Mesothelial cell of epicardium (in vitro differentiated cells): ENCODE measurements at places on chromosomes 4 and X. TPM values are rescaled to one million over a fixed set of nuclear protein-coding genes. Genes with fewer than 3 reads are reported as not detected.

DNA sequence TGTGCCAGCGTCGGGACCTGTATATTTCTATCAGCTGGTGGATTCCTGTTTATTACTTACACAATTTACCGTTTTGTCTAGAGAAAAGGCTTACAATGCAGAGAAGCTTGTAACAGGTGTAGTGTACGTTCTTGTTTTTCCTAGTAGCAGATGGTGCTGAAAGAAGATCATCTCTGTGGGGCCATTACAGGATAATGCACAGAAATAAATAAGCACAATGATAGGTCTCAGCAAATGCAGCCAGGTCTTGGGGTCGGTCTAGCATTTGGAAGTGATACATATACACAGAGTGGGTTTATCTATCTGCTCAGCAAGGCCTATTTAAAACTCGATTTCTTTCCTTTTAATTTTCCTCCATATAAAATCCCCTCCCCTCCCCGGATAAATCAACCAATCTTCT is 180.9 kb upstream of the LCORL start:
- H3K27me3 ChIP-seq: peaks cover 6% of the 10 kb centered on the region
- H3K36me3 ChIP-seq: no peaks in the 10 kb centered on the region
- no peaks in the 10 kb centered on the region for H3K4me1 ChIP-seq

DNA sequence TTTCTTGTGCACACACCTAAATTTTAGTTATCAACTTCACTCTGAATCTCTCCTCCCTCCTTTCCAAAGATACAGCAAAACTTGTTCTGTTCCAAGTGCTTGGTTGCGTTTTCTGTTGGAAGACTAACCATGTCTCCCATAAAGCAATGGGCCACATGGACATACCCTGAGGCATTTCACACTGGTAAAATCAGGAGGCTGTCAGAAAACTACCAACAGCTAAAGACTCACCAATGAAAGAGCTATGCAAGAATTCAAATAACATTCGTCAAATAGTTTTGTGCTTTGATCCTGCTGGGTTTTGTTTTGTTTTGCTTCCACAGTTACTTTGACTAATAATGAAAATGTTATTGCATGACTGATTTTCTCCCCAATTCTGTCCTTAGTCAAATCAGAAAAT is 46.0 kb downstream of the PHEX start:
- no peaks in the 10 kb centered on the region for H3K36me3 ChIP-seq
- no peak overlapping the region for H3K4me3 ChIP-seq
- no peaks in the 10 kb centered on the region for H3K27me3 ChIP-seq
- no peak overlapping the region for H3K27ac ChIP-seq
- DNase-seq: no peak
- peaks cover 9% of the 10 kb centered on the region for H3K4me1 ChIP-seq

DNA sequence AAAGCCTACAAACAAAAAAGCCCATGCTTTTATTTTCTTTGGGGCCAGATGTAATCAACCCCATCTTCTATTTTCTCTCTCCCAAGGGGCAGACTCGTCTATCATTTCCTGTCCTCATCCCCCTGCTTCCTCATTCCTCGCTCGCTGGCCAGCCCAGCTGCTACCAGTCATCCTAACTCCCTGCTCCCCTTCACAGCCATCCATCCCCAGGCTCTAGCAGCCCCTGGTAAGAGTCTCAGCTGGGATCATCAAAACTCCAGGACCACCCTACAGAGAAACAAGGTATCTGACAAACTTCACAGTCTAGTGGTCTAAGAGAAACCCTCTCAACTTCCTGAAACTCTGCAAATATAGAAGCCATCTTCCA is 23.6 kb downstream of the SH3KBP1 start:
- DNase-seq: no peak
- no peaks in the 10 kb centered on the region for H3K27me3 ChIP-seq
- peak overlapping the region; percentile 89 for H3K27ac ChIP-seq
- H3K4me1 ChIP-seq: peaks cover 35% of the 10 kb centered on the region
- no peak overlapping the region for H3K4me3 ChIP-seq

GRCh38 chrX:15838017-15838416 is 16.6 kb downstream of the AP1S2 start:
- no peaks in the 10 kb centered on the region for H3K27me3 ChIP-seq
- peaks cover 4% of the 10 kb centered on the region for H3K4me1 ChIP-seq
- no peak for DNase-seq

GRCh38 chr4:165678236-165678935 is 194.7 kb upstream of the TLL1 start:
- no peaks in the 10 kb centered on the region for H3K27me3 ChIP-seq
- no peaks in the 10 kb centered on the region for H3K36me3 ChIP-seq
- no peaks in the 10 kb centered on the region for H3K4me1 ChIP-seq
- DNase-seq: no peak

- peak overlapping the region; percentile 76 for H3K27ac ChIP-seq
- H3K4me3 ChIP-seq: peak overlapping the region; percentile 16
- peaks cover 16% of the 10 kb centered on the region for H3K4me1 ChIP-seq
- no peak for DNase-seq
- no peaks in the 10 kb centered on the region for H3K36me3 ChIP-seq
These were observed 129.0 kb downstream of the PLS3 start for GRCh38 chrX:115689931-115690330.

Gene TLR10
- total RNA-seq: not detected in 3 replicates

Gene OTUD6A
- total RNA-seq: not detected in 3 replicates

Gene TMEM154
- total RNA-seq: 0.75 to 1.2 TPM (median 0.98 TPM) in 3 replicates

Gene AVPR2
- total RNA-seq: not detected in 3 replicates

- peaks cover 7% of the 10 kb centered on the region for H3K4me1 ChIP-seq
- H3K36me3 ChIP-seq: peaks cover 3% of the 10 kb centered on the region
- no peak for DNase-seq
- H3K27ac ChIP-seq: no peak overlapping the region
These were observed 294.4 kb upstream of the FAT4 start for GRCh38 chr4:125020089-125021034.

GRCh38 chr4:74364652-74365491 is at the start of gene EREG:
EREG (plus strand) TSS chr4:74365145; CDS start chr4:74365309, 164 bp downstream.
- peaks cover 49% of the 10 kb centered on the region for H3K27me3 ChIP-seq
- DNase-seq: peak; percentile 31
- H3K4me3 ChIP-seq: peak within 1 kb of the TSS; percentile 63
- peaks cover 21% of the 10 kb centered on the region for H3K4me1 ChIP-seq
- H3K36me3 ChIP-seq: no peaks in the 10 kb centered on the region

Gene FAT4
- 58.5 to 61.1 TPM (median 60.2 TPM) in 3 replicates for total RNA-seq

Gene MID2
- total RNA-seq: 8.8 to 10.1 TPM (median 9.4 TPM) in 3 replicates

GRCh38 chrX:9456250-9457074 is 8.4 kb upstream of the TBL1X start:
- H3K4me1 ChIP-seq: peaks cover 8% of the 10 kb centered on the region
- no peak overlapping the region for H3K27ac ChIP-seq
- no peak overlapping the region for H3K4me3 ChIP-seq
- no peaks in the 10 kb centered on the region for H3K27me3 ChIP-seq
- no peaks in the 10 kb centered on the region for H3K36me3 ChIP-seq

DNA sequence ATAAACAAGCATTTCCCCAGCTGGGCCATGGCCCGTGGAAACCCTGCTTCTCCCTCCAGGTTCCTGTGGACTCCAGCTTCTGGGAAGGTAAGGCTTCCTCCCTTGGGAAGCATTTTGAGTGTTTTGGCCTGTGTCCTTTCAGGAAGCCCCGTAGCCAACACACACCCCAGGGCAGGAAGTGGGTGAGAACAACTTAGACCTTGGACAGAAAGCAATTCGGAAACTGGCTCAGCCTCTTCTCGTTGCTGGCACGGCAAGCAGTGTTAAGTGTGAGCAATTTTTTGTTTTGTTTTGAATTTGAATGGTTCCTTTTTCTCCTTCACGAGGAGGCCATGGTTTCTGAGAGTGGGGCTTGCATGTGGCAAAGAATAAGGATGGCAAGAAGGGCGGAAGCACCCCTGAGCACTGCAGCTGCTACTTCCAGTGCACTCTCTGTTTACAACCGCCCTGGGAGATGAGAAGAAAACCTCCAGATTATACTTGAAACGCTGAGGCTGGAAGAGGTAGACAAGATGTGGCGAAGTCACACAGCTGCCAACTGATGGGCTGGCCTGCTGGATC is 14.1 kb upstream of the CYTL1 start:
- DNase-seq: no peak
- H3K4me3 ChIP-seq: no peak overlapping the region
- peaks cover 47% of the 10 kb centered on the region for H3K4me1 ChIP-seq
- H3K27me3 ChIP-seq: peaks cover 11% of the 10 kb centered on the region
- H3K27ac ChIP-seq: peak overlapping the region; percentile 21

Gene SPARCL1
- total RNA-seq: 6.3 to 6.7 TPM (median 6.6 TPM) in 3 replicates

- H3K27ac ChIP-seq: no peak overlapping the region
- peaks cover 2% of the 10 kb centered on the region for H3K36me3 ChIP-seq
- peaks cover 10% of the 10 kb centered on the region for H3K27me3 ChIP-seq
- H3K4me1 ChIP-seq: peaks cover 5% of the 10 kb centered on the region
- H3K4me3 ChIP-seq: no peak overlapping the region
These were observed 261.2 kb downstream of the TRIML1 start for GRCh38 chr4:188400451-188400850.

DNA sequence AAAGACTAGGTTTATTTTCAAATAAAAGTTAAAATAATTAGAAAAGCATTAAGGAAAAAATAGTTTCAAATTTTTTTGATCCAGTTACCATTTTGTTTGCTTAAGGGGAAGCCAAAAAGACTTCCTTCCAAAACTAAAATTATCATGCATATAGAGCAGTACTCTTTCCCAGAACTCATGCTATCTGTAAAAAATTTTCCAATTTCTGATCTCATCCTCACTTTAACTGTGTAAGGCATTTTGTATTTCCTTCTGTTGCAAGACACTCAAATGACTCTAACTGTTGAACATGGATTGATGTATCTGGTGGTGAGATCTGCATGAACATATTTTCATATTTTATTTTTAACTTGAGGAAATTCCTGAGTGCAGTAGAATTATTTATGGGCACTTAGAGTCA is 150.1 kb downstream of the ADAM29 start:
- H3K36me3 ChIP-seq: no peaks in the 10 kb centered on the region
- peaks cover 14% of the 10 kb centered on the region for H3K4me1 ChIP-seq
- no peaks in the 10 kb centered on the region for H3K27me3 ChIP-seq
- DNase-seq: no peak

- no peaks in the 10 kb centered on the region for H3K27me3 ChIP-seq
- H3K27ac ChIP-seq: no peak overlapping the region
- no peak overlapping the region for H3K4me3 ChIP-seq
- H3K4me1 ChIP-seq: peaks cover 2% of the 10 kb centered on the region
- H3K36me3 ChIP-seq: no peaks in the 10 kb centered on the region
These were observed 460.3 kb downstream of the MID1IP1 start for GRCh38 chrX:39261446-39262147.

- DNase-seq: no peak
- no peak overlapping the region for H3K27ac ChIP-seq
- H3K4me1 ChIP-seq: no peaks in the 10 kb centered on the region
- H3K27me3 ChIP-seq: peaks cover 4% of the 10 kb centered on the region
- no peaks in the 10 kb centered on the region for H3K36me3 ChIP-seq
These were observed 83.2 kb upstream of the IL1RAPL2 start for GRCh38 chrX:104482757-104483156.

- no peak overlapping the region for H3K4me3 ChIP-seq
- peaks cover 22% of the 10 kb centered on the region for H3K4me1 ChIP-seq
- H3K27ac ChIP-seq: peak overlapping the region; percentile 64
- H3K27me3 ChIP-seq: peaks cover 11% of the 10 kb centered on the region
- no peaks in the 10 kb centered on the region for H3K36me3 ChIP-seq
These were observed 33.5 kb downstream of the GUCY2F start for GRCh38 chrX:109448282-109448938.
